ENCODE measurements at places on chromosomes 2 and 18. TPM values are rescaled to one million over a fixed set of nuclear protein-coding genes. Genes with fewer than 3 reads are reported as not detected.

Gene SCG2
- not detected for total RNA-seq

Gene GKN2
- not detected for total RNA-seq

Gene RAPGEF4
- 0.50 TPM for total RNA-seq

Gene KCNE4
- not detected for total RNA-seq

Gene XDH
- total RNA-seq, result not detected

Gene RGPD4
- not detected for total RNA-seq

DNA sequence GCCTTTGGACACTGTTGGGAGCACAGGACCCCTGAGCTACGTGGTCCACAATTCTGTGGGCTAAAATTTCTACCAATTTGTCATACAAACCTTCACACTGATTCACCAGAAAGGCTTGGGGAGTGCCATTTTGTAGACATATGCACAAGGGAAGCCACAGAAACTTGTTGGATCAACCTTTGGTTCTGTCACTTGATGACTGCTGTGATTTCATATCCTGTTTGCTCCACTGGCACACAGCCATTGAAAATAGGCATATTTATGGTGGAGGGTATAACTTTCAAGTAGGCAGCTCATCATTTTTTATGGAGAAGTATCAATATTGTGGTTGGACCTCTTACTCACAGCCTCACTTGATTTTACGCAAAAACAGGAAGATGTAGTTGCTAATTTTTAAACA, 10.5 kb downstream of the NAPG start:
- H3K27me3 ChIP-seq, result no peaks in the 10 kb centered on the region
- no peaks in the 10 kb centered on the region for H3K4me1 ChIP-seq
- H3K36me3 ChIP-seq, result peaks cover 35% of the 10 kb centered on the region
- H3K27ac ChIP-seq, result no peak overlapping the region
- H3K4me3 ChIP-seq, result no peak overlapping the region

- no peaks in the 10 kb centered on the region for H3K4me1 ChIP-seq
- no peaks in the 10 kb centered on the region for H3K27me3 ChIP-seq
- no peak for DNase-seq
- no peak overlapping the region for H3K4me3 ChIP-seq
- peaks cover 36% of the 10 kb centered on the region for H3K36me3 ChIP-seq
These were observed 36.3 kb downstream of the HDHD2 start for GRCh38 chr18:47113796-47114540.

- H3K4me1 ChIP-seq, result peaks cover 58% of the 10 kb centered on the region
- no peak for DNase-seq
- H3K27ac ChIP-seq, result no peak overlapping the region
- no peaks in the 10 kb centered on the region for H3K36me3 ChIP-seq
- peaks cover 75% of the 10 kb centered on the region for H3K27me3 ChIP-seq
These were observed 6.9 kb downstream of the OTX1 start for GRCh38 chr2:63057249-63058143.

DNA sequence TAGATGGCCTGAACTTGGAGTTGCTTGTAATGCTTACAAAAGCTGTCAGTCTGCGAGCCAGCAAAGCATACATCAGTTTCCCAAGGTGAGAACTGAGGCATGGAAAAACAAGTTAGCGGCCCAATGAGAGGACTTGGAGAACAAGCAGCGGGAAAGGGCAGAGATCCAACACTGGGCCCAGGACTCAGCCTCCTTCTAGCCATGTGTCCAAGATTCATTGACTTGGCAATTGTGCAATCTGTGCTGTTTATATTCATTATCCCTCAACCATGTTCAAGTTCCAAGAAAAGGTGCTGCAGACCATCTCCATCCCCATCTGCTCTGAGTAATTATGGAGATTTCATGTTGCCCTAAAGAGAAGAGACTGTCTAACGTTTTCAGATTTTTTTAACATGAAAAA, 187.4 kb downstream of the ALK start:
- H3K4me1 ChIP-seq, result no peaks in the 10 kb centered on the region
- DNase-seq, result no peak
- no peaks in the 10 kb centered on the region for H3K27me3 ChIP-seq
- no peaks in the 10 kb centered on the region for H3K36me3 ChIP-seq
- no peak overlapping the region for H3K27ac ChIP-seq

GRCh38 chr2:18336975-18337374, 223.5 kb downstream of the RDH14 start:
- no peak overlapping the region for H3K27ac ChIP-seq
- no peak overlapping the region for H3K4me3 ChIP-seq
- no peak for DNase-seq
- no peaks in the 10 kb centered on the region for H3K36me3 ChIP-seq

GRCh38 chr2:11996618-11997017, 250.2 kb downstream of the LPIN1 start:
- H3K4me3 ChIP-seq, result no peak overlapping the region
- no peak for DNase-seq
- H3K36me3 ChIP-seq, result no peaks in the 10 kb centered on the region
- H3K27me3 ChIP-seq, result peaks cover 45% of the 10 kb centered on the region
- no peaks in the 10 kb centered on the region for H3K4me1 ChIP-seq

DNA sequence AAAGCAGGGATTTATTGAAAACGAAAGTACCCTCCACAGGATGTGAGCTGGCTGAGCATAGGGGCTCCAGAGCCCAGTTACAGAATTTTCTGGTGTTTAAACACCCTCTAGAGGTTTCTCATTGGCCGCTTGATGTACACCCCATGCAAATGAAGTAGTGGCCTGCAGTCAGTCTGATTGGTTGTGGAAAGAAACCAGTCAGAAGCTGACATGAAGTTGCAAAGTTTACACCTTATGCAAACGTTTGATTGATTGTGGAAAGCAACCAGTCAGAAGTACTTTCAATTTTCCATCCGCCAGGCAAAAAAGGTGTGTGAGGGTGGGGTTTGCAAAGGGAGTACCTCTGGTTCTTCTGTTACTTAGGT, 62.3 kb downstream of the VWA3B start:
- no peak for DNase-seq
- H3K27me3 ChIP-seq, result no peaks in the 10 kb centered on the region
- no peaks in the 10 kb centered on the region for H3K36me3 ChIP-seq
- no peak overlapping the region for H3K4me3 ChIP-seq
- no peak overlapping the region for H3K27ac ChIP-seq
- no peaks in the 10 kb centered on the region for H3K4me1 ChIP-seq

GRCh38 chr2:218006741-218007140, 3.9 kb upstream of the TNS1 start:
- DNase-seq, result no peak
- peaks cover 16% of the 10 kb centered on the region for H3K27me3 ChIP-seq
- peaks cover 14% of the 10 kb centered on the region for H3K4me1 ChIP-seq
- H3K36me3 ChIP-seq, result no peaks in the 10 kb centered on the region

DNA sequence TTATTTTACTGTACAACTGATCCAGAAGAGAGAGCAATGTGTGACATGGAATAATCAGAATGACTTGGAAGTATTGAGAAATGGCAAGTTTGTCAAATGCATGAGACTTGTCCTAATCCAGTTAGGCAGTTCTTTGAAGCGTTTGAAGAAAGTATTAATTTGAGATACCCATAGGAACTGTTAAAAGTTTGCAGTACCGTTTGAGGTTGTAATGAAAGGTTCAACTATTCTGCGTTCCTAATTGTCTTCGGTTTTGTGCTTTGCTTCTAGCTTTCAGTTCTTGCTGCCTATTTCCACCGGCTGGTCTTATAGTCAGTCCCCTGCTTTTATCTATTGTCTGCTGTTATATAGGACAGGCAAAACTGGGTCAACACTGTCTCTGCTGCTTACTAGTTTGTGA, 41.8 kb downstream of the COX7A2L start:
- H3K36me3 ChIP-seq, result peaks cover 49% of the 10 kb centered on the region
- H3K4me3 ChIP-seq, result no peak overlapping the region

DNA sequence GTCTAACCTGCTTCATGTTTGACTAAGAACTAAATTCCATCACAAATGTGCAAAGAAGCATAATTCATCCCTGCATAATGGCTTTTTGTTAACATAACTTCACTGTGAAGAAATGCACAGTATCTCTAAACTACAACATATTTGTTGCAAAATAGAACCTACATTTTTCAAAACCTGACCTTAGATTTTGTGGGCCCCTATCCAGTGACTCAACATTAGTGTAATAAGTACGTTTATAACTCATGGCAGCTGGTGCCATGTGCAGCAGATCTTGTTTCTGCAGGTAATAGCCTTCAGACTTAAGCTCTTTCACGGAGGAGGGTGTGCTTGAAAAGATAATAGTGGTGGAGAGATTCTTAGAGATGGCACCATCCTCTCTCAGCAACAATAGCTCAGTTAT, 28.6 kb upstream of the VWC2L start:
- no peaks in the 10 kb centered on the region for H3K4me1 ChIP-seq
- DNase-seq, result no peak
- no peaks in the 10 kb centered on the region for H3K36me3 ChIP-seq
- no peak overlapping the region for H3K4me3 ChIP-seq
- H3K27me3 ChIP-seq, result no peaks in the 10 kb centered on the region
- H3K27ac ChIP-seq, result no peak overlapping the region

DNA sequence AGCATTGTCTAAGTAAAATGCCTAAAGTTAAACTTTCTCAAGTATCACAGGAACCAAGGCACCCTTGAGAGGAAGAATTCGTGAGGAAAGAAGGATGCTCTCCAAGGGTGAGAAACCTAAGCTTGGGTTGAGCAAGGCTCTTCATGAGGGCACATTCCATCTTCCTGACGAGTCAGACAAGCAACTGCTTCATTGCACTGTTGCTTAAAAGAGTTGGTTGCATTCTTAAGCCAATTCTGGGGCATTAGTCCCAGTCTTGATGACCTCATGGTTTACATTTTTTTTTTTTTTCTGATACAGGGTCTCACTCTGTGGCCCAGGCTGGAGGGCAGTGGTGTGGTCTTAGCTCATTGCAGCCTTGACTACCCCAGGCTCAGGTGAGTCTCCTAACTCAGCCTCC, 237.5 kb downstream of the ACTR3 start:
- no peak overlapping the region for H3K4me3 ChIP-seq
- H3K4me1 ChIP-seq, result no peaks in the 10 kb centered on the region
- no peak overlapping the region for H3K27ac ChIP-seq
- no peaks in the 10 kb centered on the region for H3K36me3 ChIP-seq
- no peaks in the 10 kb centered on the region for H3K27me3 ChIP-seq

DNA sequence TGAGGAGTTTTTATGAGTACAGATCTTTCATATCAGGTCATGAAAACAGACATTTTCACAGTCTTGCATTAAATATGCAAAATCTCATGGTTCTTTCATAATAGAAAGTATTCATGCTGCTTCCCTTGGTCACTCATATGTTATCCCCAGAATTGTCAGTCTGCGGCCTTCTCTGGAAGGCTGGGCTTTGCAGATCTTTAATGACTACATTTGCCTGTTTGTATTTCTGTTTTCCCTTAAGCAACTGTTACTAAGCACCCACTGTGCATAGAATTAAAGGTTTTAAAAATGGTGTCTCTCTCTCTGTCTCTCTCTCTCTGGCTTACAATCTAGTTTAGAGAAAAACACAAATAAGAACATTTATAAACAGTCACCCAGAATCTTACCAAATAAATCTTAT, 456.3 kb downstream of the RIT2 start:
- H3K27me3 ChIP-seq, result no peaks in the 10 kb centered on the region
- H3K4me1 ChIP-seq, result no peaks in the 10 kb centered on the region
- H3K4me3 ChIP-seq, result no peak overlapping the region
- DNase-seq, result no peak

DNA sequence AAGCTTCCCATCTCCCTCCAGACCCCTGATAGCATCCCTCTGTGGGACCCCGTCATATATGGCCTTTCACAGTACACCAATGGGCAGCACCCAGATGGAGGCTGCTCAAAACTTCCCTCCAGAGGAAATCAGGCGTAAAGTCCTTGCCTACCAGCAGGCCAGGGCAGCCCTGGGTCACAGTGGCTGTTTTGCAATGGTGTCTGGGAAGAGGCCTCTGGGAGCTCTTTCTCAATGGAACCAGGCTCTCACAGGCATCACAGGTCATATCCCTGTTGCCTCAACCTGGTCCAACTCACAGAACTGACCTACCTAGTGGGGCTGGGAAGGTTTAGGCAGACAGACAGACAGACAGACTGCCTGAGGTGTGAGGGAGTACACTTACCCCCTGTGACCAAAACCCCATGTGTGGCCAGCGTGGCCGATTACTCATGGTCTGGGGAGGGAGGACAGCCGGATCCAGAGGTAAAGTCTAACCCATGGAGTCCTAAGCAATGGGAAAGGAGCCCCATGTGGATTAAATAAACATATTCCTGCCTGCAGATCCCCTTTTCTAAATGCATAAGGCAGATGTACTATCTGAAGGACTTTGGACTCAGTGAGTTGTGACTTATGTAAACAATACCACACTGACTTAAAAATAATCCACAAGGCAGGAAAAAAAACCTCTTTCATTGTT, 58.2 kb downstream of the BCL2L11 start:
- H3K4me3 ChIP-seq, result no peak overlapping the region
- DNase-seq, result no peak
- no peaks in the 10 kb centered on the region for H3K36me3 ChIP-seq
- no peaks in the 10 kb centered on the region for H3K27me3 ChIP-seq

DNA sequence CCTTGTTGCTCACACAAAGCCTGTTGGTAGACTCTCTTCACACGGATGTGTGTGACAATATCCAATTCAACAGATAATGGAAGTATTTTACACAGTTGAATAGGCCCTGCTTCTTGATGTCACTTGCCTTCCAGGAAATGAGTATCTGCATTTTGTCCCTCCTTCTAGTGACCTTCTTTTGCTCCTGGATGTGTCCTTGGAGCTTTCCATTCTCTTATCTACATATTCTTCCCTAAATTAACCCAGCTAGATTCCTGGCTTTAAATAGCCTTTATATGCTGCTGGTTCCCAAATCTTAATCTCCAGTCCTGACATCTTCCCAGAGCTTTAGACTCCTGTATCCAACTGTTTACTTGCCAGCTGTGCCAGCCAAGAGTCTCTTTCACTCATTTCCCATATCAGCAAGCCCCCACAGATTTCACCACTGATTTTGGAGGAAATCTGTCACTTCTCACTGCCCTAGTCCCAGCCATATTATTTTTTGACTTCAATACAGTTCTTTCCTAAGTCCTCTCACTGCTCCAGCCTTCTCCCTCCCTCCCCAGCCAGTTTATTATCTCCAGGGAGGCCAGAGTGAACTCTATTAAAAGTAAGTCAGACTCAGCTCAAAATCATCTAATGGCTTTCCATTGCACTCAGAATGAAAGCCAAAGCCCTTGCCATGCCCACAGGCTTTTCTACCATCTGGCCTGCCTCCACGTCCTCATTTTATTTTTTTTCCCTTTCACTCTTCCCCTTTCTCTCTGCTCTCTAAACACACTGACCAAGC, 170.0 kb downstream of the PDE11A start:
- no peaks in the 10 kb centered on the region for H3K27me3 ChIP-seq
- no peak overlapping the region for H3K27ac ChIP-seq
- no peaks in the 10 kb centered on the region for H3K4me1 ChIP-seq
- DNase-seq, result no peak
- H3K36me3 ChIP-seq, result no peaks in the 10 kb centered on the region

- DNase-seq, result no peak
- H3K36me3 ChIP-seq, result no peaks in the 10 kb centered on the region
- H3K27me3 ChIP-seq, result no peaks in the 10 kb centered on the region
- H3K4me1 ChIP-seq, result no peaks in the 10 kb centered on the region
These were observed 22.8 kb upstream of the KIDINS220 start for GRCh38 chr2:8860239-8860638.

DNA sequence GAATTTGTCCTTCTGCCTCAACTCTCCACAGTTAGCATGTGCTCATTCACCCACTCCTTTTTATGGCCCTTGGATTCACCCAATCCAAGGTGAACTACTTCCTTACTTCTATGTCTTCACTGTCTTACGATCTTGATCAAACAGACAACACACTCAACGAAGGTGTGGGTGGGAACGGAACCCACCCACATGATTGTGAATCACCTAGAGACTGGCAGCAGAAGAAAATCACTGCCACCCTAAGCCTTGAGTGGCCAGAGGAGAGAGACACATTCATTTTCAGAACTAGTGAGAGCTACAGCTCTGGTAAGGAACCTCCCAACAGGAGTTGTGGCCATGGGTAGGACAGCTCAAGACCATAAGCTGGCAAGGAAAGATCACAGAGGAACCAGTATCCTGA, 194.3 kb downstream of the PLCL1 start:
- H3K27ac ChIP-seq, result no peak overlapping the region
- no peak overlapping the region for H3K4me3 ChIP-seq
- no peaks in the 10 kb centered on the region for H3K4me1 ChIP-seq
- no peak for DNase-seq
- no peaks in the 10 kb centered on the region for H3K27me3 ChIP-seq

Measured in natural killer cell (primary cell).